ENCODE measurements at places on chromosomes 6 and 20.

DNA sequence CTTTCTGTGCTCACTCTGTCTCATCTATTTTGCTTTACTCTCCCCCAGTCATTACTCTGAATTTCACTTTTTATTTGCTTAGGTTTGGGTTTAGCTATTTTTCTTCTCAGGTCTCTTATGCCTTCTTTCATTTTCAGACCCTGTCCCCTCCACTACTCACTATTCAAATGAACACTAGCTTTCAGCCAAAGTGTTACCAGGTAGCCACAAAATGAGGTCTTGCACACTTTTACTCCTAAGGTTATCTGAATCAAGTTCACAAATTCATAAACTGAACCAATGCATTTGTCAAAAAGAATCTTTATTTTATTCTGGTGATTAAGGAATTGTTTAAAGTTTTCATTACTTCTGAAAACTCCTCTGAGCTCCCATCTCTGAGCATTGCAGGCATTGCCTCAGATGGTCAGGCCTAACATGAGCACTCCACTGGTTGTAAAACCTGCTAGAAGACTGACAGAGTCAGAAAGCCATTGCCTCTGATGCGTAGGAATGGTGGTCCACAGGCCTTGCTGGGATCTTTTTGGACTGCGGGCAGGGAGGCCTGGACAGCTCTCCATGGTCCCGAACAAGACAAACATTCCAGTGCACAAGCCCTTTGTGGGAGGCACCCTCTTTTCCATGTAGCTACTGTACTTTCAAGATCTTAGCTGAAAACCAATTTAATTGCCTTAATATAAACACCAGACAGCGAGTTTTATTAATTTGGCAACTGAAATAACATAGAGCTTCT, 48.5 kb downstream of the FYN start:
- DNase-seq: no peak

GRCh38 chr6:149922642-149923326, at the start of gene RAET1G:
Gene RAET1G, minus strand, starts transcription at chr6:149923121. Its CDS starts 111 bp downstream, at chr6:149923010.
- DNase-seq: peak; percentile 37

DNA sequence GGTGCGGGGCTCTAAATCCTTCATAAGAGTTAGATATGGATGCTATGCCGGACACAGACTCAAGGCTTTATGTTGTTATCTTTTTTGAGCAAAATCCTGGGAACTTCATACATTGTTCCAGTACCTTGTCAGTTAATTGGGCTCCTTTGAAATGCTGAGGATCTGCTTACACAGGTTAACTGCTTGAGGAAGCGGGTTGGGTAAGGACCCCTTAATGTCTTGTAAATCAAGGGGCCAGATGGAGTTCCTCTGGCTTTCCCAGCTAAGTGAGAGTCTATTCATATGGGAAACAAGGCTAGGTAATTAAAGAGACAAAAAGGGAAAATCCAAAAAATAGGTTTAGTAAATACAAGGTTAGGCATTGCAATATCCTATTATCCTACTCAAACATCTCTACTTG, 141.5 kb downstream of the OR2B2 start:
- DNase-seq: no peak

- DNase-seq: no peak
Measured at GRCh38 chr20:63461104-63461763, 11.2 kb downstream of the KCNQ2 start.

DNA sequence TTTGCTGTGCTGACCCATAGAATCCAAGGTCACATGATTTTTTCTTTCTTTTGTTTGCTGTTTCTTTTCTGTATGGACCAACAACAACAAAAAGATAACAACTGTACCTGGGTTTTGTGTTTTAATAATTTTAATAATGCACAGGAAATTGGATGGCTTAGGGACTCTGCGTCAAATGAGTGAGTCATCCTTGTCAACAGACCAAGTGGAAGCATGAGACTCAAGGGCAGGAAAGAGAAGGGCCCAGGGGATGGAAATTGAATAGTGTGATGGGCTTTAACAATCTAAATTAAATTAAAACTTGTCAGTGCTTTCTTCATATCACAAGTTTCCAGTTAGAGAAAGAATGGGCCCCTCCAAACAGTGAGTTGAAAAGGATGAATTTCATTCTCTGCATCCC, 413.0 kb downstream of the PREX1 start:
- no peak for DNase-seq

GRCh38 chr6:26432627-26433201, 7.6 kb upstream of the BTN3A3 start:
- DNase-seq: no peak

- DNase-seq: no peak
Measured at GRCh38 chr6:30601436-30601814, 15.6 kb downstream of the PPP1R10 start.

GRCh38 chr20:9368893-9369292, 145.5 kb upstream of the LAMP5 start:
- DNase-seq: no peak

DNA sequence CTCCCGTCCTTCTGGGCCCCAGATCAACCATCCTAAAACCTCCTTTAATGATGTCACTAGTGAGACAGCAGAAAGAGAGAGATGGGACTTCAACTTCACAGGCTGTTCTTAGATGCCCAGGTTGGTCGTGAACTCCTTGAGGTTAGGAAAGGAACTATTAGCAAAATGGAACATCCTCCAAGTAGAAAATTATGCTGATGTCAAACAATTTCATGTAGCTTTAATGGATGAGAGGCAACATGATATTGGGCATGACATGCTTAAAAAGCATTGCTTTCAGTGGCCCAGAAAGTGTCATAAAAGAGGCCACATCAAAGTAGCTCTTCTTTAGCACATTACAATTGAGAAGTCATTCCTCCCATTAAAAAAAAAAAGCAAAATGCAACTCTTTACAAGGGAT, 248.1 kb downstream of the PTPRT start:
- no peak for DNase-seq

DNA sequence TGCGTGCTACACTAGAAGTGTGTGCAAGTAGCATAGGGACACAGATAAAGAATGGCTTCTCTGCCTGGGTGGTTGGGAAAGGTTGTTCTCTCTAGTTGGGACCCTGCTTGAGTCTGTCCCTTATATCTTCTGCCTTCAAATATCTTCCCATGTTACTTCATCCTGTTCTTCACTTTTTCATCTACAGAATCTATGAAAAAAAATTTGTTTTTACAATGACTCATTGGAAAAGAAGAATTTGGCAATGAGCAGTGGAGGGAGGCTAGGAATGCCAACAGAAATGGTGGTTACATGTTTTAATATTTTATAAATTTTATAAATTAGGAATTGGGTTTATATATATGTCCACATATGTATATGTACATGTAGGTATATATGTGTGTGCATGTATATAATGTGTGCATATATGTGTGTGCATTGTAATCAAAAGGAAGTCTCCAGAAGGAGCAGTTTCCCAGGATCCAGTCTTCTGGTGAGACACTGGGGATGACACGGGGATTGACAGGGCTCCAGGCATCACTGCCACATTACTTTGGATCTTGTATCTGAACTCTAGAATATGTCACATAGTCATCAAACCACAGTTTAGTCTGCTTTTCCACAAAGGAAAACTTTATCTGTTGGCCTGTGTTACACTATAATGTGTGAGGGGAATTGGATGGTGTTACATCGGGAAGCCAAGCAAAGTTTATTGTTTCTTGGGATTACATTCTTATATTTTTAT, 75.3 kb upstream of the RIPOR2 start:
- no peak for DNase-seq

- no peak for DNase-seq
Measured at GRCh38 chr20:47412083-47412482, 55.6 kb upstream of the ZMYND8 start.

GRCh38 chr20:29878777-29879442, 1378.6 kb upstream of the DEFB115 start:
- DNase-seq: no peak
